ENCODE measurements at places on chromosomes 16 and 17.

- no peak for DNase-seq
These were observed 61.7 kb upstream of the LGALS9 start for GRCh38 chr17:27569257-27569722.

- no peak for DNase-seq
These were observed 26.5 kb downstream of the ZSWIM7 start for GRCh38 chr17:15973016-15973415.

DNA sequence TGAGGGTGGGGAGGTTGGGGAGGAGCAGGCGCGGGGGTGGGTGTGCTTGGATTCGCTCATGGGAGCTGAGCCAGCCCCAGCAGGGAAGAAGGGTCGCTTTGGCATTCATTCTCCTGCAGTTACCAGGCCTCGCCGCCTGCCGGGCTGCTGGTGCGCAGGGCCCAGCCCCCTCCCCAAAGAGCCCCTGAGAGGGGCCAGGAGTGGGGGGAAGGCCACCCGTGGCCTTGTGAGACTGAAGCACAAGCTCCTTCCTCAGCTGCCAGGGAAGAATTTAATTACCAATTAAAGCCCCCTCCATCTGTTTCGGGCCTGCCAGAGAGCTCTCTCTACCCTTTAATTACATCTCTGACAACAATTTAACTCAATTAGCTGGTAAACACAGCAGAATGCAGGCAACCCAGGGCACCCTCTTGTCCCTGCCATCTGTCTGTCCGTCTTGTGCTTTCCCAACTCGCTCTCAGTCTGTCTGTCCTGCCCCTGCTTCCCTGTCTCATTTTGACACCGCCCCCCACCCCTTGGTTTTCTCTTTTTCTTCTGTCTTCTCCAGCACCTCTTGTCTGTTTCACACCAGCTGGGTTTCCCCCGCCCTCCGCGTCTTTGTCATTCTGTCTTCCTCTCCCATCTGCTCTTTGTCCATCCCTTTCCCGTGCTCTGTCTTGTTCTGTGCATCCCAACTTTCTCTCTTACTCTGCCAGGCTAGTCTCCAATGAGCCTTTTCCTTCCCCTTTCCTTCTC is 32.7 kb downstream of the CDK5RAP3 start:
- DNase-seq, result no peak

GRCh38 chr17:80460429-80460834 is 16.0 kb downstream of the NPTX1 start:
- no peak for DNase-seq

- DNase-seq, result no peak
These were observed 75.7 kb upstream of the FAM20A start for GRCh38 chr17:68676856-68677255.

- DNase-seq, result no peak
These were observed 19.0 kb upstream of the N4BP1 start for GRCh38 chr16:48629016-48629415.

DNA sequence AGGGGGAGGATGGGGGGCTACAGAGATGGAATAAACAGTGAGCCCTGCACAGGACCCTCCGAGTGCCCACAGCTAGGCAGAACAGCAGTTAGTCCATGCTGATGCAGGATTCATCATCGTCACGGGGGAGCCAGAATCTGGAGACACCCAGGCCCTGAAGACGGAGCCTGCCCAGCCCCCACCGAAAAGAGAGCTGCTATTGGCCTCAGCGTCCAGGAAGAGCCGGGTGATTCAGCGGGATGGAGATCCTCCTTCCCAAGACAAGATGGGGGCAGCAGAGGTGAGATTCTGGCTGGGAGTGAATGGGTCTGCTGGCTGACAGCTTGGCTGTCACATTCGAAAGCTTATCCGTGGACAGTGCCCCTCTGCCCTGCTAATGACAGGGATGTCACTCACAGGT is 133.6 kb upstream of the CRHR1 start:
- DNase-seq, result no peak

DNA sequence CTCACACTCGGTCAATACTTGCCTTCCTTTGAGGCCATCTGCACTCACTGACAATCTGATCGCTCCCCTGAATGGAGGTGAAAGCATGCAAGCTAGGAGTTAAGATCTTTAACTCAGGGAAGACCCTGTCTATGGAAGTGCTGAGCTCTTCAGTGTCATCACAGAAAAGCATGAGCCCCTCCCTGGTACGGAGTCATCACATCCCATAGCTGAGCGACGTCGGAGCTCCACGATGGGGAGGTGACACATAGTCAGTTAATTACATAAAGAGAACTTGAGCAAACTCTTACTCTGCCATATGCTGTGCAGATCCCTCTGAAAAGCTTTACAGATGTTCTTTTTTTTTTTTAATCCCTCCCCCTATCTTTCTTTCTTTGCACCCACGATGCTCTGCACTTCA is 463.2 kb downstream of the WWOX start:
- DNase-seq, result no peak

DNA sequence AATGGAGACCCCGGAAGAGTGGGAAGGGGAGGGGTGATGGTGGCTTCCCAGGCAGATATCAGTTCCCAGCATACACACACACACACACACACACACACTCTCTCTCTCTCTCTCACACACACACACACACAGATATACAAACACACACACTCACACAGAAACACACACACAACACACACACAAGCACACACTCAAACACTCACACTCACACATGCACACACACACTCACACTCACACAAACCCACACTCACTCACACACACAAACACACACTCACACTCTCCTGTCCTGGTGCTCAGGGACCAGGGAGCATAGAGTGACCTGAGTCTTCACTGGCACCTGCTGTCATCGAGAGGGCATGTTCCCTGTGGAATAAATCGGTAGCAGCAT is 5.6 kb downstream of the CA4 start:
- no peak for DNase-seq

GRCh38 chr16:82201926-82202325 is 31.9 kb upstream of the MPHOSPH6 start:
- no peak for DNase-seq

DNA sequence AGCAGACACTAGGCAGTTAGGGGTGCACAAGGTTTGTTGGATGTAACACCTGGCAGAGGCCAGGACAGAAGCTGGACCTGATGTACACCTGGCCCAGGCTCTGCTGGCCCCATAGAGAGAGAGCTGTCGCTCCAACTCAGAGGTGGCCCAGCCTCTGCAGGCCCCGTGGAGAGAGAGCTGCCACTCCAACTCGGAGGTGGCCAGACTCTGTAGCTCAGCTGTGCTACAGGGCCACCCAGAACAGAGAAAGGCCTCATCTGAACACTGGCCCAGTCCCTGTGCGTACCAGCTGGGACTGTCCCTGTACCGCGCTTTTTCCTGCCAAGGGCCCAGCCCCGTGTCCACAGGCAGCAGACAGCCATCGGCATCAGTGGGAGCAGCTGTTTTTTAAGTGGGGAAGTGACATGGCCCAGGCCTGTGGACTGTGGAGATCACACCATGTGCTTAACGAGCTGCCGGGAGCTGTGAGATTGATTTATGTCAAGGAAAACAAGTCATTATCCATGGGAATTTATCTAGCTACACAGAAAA is 176.4 kb upstream of the CHMP6 start:
- DNase-seq, result no peak

DNA sequence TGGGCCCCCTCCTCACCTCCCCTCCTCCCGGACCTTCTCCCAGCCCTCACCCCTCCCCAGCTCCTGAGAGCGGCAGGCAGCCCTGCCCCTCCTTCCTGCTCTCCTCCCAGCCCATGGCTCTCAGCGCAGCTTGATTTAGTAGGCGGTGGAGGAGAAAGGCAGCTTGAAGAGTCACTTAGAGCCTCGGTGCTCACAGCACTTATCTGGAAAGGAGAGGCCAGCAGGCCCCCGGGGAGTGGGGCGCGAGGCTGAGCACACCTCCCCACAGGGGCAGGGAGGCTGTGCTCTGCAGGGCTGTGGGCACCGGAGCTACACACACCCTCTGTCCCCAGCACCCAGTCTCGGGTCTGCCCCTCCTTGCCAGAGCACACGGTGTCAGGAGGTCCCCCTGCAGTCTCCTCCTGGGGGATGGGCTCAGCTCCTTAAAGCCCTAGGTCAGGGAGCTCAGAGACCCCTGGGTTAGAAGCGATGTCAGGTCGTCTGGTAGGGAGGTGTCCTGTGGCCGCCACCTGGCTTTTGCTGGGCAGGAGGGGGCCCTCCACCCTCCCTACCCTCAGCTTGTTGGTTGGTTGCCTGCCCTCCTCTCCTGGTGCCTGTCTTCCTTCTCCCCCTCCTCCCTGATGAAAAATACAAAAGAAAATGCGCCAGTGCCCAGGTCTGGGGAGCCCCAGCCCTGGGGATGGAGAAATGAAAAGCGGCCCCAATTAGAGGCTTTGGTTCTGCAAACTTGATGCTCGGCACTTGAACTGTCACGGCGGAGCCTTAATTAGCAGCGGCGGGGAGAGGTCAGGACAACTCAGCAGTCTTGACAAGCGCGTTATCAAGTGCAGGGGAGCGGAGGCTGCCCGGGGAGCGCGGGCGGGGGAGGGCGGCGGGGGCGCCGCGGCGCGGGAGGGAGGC is 151.1 kb upstream of the GSE1 start:
- DNase-seq, result no peak

DNA sequence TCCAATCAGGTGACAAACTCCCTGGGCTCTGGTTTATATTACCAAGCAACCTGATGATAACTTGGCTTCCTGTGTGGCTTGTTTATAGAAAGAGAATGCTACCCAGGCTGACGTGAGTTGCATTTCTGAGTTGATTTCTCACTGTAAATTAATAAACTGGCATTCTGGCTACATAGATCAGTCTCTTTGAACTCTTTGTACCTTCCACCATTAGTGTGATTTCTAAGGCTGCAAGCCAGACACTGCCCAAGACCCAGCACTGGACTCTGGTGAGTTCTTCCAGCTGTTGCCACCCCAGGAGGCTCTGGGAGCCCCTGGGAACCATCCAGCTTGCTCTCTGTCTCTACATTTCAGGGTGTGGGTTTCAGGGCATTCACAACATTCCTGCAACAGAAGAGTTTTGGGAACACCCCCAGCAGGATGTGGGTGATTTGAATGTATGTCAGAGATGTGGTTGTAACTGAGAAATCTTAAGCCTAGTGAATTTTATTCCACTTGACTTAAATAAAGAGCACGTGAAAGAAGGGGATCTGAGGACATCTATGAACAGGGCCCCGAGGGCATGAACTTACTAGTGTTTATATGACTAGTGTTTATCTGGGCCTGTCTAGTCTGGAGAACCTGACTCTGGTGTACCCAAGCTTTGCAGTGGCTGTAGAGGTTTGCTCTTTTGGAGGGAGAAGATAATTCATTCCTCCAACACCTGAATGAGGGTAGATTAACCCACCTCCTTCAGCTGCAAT is 30.3 kb upstream of the LRRC37A start:
- no peak for DNase-seq

- no peak for DNase-seq
These were observed 6.8 kb downstream of the CACNG4 start for GRCh38 chr17:66971264-66971663.

DNA sequence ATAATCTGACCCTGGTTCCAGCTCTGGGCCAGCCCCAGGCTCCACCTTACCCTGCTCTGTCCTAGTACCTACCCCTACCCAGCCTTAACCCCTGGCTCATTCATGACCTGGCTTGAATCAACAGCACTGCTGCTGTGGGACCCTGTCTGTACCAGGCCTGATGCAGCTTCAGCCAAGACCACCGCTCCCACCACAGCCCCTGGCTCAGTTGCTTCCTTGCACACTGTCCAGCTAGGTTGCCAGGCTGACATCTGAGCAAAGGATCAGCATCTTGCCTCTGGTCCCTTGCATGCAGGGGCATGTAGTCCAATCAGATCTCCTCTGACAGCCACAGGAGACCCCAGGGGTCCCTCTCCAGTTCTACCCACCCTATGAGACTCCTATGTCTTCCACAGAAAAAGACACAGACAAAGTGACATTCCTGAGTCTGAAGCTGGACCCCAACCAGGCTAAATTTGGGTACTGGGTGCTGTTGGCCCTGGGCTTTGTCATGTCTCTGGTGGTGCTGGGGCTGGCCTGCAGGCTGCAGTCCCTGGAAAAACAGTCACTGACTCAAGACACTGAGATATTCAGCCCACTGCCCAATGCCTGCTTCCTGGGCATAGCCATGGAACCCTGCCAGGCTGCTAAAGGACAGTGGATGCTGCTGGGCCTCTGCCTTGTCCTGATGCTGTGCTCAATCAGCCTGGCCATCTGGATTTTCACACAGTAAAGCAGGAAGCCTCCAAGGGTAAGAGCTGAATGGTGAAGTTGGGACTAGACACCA is 3.9 kb upstream of the KCNH6 start:
- DNase-seq, result no peak

- no peak for DNase-seq
These were observed 74.6 kb downstream of the SPAG9 start for GRCh38 chr17:51046046-51046445.

GRCh38 chr16:50244504-50245416 is 21.6 kb upstream of the ADCY7 start:
- no peak for DNase-seq

DNA sequence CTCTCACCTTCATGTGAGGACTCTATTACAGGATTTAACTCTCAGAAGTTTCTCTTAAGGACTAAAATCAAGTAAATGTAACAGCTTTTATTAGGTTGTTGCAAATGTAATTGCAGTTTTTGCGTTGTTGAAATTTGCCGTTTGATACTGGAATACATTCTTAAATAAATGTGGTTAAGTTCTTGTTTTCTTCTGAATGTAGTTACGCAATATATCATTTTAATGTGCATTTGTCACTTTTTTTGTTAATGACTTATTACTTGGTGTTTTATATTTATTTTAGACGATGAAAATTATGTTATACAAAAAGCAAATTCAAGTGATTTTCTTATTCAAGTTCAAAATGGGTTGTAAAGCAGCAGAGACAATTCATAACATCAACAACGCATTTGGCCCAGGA is 76.3 kb downstream of the TTC19 start:
- DNase-seq, result no peak

GRCh38 chr16:55370762-55371482 is 46.9 kb downstream of the IRX6 start:
- DNase-seq, result no peak

GRCh38 chr17:81890447-81891302 is 711 bp downstream of the ALYREF start:
- no peak for DNase-seq

GRCh38 chr17:924711-925475 is 54.7 kb downstream of the NXN start:
- DNase-seq, result no peak

DNA sequence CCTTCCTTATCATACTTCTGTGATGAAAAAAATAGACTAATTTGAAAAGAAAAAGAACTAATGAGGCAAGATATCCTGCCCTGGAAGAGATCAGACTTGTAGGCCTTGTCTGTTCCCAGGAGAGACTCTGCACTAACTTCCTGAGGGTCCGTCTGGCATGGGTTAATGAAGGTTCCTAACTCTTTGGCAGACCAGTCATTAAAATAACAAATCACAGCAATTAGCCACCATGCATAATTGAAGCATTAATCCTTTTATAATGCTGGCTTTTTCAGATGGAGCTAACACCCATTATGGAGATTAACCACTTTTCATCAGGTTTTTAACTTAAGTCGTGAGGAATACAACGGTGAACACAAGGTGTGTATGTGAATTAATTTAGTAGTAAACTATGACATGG is 10.4 kb upstream of the KRT10 start:
- DNase-seq, result no peak

Data from naive B cell (primary cell).